ENCODE measurements at places on chromosomes 1 and 21. TPM values are rescaled to one million over a fixed set of nuclear protein-coding genes. Genes with fewer than 3 reads are reported as not detected.

The MARK1 gene
- not detected for total RNA-seq

The CTH gene
- total RNA-seq: 2.7 TPM

The SMPDL3B gene
- not detected for total RNA-seq

The NLRP3 gene
- total RNA-seq: not detected

The CD52 gene
- total RNA-seq: not detected

The OLIG2 gene
- total RNA-seq: not detected

The CLCA1 gene
- not detected for total RNA-seq

The KRTAP11-1 gene
- not detected for total RNA-seq

The MYBPH gene
- total RNA-seq: not detected

The KCTD3 gene
- 51.7 TPM for total RNA-seq

Measured in IMR-90 (cell line).